ENCODE measurements at places on chromosomes 11 and 22. TPM values are rescaled to one million over a fixed set of nuclear protein-coding genes. Genes with fewer than 3 reads are reported as not detected.

DNA sequence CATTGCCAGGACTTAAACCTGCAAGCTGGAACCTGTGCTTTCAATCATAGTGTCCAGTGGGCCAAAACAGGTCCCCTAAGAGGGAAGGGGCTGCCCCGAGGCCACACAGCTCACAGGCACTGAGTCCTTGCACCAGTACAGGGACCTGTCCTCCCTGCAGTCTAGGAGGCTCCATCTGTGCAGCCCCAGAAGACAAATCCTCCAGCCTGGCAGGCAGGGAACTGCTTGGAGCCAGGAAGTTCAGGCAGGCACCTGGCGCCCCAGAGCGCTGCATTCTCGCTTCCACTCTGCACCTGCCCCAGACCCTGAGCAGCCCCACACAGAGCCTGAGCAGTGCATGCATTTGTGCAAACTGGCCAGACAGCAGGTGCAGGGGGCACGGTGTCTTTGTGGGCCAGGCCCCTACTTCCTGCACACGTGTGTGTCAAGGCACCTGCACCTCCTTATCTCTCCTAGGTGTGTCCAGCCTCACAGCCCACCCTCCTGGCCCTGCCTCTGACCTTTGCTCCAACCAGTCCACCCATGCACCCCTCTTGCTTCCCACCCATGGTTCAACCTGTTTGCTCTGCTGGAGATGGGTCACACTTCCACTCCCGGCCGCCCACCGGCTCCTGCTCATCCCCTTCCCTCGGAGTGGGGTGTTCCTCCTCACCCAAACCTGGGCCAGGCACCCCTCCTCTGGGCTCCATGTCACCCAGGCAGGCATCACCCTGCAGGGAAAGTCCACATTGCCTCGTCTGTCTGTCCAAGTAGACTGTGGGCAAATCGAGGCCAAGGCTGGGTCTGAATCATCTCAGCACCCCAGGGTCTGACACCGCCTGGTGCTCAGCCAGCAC, 19.0 kb downstream of the LINC01488 start:
- no peak for DNase-seq

The OR51E2 gene
- not detected for total RNA-seq

The C11orf97 gene
- total RNA-seq: not detected

GRCh38 chr11:64900263-64900678, 16.7 kb downstream of the ATG2A start:
- no peak for DNase-seq

DNA sequence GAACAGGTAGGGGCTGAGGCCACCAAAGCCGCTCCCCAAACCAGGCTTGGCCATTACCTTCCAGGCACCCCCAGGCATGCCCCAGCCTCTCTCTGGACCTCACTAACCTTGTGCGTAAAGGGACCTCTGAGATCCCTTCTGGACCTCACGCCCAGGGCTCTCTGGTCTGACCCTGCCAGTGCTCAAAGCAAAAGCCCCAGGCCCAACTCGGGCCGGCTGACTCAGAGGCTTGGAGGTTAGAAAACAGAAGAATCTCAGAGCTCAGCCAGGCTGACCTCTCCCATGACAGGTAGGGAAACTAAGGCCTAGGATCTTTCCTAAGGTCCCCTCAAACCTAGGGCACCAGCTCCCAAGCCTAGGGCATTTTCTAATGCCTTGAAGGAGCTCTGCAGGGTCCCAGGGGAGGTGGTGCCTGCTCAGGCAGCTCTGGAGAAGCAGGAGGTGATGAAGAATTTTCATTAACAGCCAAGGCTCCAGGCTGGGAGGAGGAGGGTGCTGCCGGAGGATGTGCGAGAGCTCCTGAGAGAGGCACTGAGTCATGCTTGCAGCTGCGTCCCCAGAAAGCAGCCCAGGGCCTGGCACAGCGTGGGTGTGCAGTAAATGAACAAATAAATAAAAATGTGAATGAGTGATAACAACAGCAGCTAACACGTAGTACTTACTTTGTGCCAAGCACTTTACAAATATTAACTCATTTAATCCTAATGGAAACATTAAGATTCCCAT, 25.6 kb downstream of the ARRB1 start:
- peak; percentile 40 for DNase-seq

- DNase-seq: no peak
Observed at GRCh38 chr11:36779791-36780190, 181.8 kb upstream of the RAG2 start.

The GGTLC3 gene
- total RNA-seq: not detected

DNA sequence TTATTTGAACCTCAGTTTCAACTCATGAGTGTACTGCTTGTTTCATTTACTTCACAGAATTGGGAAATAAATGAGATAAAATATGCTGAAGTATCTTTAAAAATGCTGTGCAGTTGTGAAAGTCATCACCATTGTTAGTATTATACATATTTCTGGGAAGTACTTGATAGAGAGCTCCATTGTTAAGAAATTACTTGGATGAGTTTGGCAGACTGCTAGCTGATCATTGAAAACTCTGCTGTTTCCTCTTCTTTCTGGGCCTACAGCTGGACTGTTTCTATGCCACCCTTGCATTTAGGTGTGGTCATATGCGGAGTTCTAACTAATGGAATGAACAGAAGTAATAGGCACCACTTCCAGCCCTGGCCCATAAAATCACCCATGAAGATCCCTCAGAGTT, 10.0 kb downstream of the SIK2 start:
- DNase-seq: no peak

DNA sequence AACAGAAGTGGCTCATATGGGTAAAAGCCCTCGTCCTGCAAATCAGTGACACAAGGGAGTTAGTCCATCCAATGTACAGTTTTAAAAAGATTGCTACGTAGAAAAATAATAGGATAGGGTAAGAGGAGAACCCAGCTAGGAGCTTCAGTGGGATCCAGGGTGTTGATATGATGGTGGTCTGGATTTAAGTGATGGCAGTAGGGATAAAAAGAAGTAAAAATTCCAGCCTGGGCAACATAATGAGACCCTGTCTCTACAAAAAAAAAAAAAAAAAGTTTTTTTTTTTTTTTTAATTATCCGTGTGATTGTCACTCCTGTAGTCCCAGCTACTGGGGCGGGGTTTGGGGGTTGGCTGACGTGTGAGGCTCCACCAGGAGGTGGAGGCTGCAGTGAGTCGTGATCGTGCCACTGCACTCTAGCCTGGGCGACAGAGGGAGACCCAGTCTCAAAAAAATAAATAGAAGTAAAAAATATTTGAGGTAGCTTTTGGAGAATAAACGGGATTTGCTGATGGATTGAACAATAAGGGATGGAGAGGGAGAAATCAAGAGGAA, 7.0 kb upstream of the L3MBTL2 start:
- DNase-seq: peak; percentile 48

DNA sequence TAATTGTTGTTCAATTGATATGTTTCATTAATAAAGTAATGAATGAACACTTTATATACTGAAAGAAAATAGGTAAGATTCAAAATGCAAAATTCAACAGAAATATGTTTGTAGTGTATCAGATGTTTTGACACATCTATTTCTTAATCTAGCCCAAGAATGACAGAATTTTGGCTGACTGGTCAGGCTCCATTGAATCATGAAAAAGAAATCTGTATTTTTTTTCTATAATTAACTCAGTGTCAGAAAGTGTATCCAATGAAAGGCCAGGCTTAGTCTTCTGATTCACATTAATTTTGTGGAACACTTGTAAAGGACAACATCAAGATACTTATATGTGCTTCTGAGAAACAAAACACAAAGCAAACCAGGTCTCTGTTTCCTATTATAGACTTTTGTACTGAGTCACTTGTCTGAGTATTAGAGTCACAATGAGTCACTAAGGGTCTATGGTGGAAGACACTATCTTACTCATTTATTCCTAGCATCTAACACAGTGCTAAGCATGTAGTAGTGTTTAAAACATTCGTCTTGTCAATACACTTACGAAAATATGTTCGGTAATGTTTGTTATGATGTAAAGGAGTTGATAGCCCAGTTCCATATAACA, 297.7 kb upstream of the CCDC90B start:
- DNase-seq: no peak

DNA sequence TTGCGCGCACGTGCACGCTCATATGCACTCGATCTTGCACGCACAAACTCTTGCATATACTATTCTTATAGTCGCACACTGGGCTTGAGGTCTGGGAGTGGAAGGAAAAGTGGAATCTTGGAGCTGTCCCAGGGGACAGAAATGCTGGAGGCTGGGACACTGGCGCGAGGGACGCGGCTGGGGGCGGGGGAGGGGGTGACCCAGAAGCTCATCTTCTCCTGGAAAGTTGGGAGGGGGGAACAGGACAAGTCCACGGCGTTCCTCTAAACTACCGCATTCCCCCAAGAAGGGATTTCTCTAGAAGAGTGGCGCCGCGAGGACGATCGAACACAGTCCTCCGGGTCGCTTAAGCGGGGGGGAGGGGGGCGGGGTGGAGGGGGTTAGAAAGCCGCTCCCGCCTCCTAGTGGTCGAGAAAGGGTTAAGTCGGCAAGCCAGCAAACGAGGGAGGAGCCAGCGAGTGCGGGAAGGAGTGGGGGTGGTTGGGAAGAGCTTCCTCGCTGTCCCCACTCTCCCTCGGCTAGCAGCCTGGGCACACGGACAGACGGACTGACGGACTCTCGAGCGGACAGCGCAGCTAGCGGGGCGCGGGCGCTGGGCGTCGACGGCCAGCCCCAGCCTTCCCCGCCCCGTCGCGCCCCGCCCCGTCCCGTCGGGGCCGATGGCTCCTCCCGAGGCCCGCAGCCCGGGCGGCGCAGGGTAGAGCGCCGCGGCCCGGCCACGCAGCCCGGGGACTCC, at the start of gene RTN4RL2:
Gene RTN4RL2 (plus strand): TSS at position 507 of the 736 bp plus-strand sequence. CDS start 338 bp downstream, outside the sequence.
- peak; percentile 90 for DNase-seq

The GLYATL1 gene
- not detected for total RNA-seq

DNA sequence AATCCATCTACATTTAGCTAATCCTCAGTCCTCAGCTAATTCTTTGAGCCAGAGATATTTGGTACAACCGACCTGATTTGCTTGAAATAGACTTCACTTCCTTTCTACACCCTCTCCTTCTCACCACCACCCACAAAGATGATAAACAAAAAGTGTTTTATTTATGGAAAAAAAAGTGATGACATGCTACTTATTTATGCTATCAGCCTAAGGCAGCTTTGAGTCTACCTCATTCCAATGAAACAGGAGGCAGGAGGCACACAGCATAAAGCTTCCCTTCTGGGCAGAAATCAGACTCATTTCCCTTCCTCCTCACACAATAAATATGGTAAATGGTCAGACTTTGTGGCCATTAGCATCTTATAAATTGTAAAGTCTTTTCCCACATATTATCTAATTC, 325.7 kb downstream of the SOX6 start:
- peak; percentile 29 for DNase-seq

The HBB gene
- total RNA-seq: 1.5 TPM

The ZNF70 gene
- total RNA-seq: 3.2 TPM

The MIOX gene
- total RNA-seq: not detected

- DNase-seq: no peak
Observed at GRCh38 chr11:64556721-64557250, 34.2 kb upstream of the SLC22A12 start.

- no peak for DNase-seq
Observed at GRCh38 chr11:109680127-109680526, 258.1 kb downstream of the C11orf87 start.

GRCh38 chr11:108796551-108796950, 131.7 kb downstream of the DDX10 start:
- DNase-seq: no peak

DNA sequence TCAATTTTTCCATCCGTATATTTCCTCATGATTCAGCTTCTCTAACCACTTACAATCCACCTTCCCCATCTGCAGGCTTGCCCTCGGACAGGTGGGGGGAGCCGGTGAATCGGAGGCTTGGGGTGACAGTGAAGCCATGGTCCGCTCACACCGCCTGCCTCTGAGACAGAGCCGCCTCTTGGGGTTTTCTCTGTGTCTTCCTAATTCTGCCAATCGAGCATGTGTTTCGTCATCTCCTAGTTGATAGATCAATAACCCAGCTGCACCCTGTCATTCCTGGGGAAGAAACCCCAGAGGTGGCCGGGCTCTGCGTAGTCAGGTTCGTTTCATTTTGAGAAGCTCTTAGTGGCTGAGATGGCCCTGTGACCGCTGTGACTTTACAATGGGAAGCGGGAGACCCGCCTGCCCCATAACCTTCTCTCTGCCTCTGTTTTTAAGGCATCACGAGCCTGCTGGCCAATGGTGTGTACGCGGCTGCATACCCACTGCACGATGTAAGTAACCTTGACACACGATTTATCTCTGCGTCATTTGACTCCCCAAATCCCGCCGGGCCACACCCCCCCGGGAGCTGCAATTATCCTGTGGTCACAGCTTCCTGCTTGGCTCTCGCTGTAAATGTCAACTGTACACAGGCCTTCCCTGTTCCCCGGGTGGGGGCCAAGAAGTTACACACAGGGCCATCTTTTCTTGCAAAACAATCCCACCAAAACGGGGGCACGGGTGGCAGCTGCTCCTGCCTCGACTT, 33.3 kb downstream of the ANO1 start:
- peak; percentile 88 for DNase-seq

- DNase-seq: peak; percentile 11
Observed at GRCh38 chr11:16126362-16126761, 230.0 kb downstream of the SOX6 start.

GRCh38 chr11:70233511-70233934, 30.4 kb downstream of the FADD start:
- peak; percentile 37 for DNase-seq

- DNase-seq: no peak
Observed at GRCh38 chr22:37714634-37715033, 17.8 kb downstream of the TRIOBP start.

DNA sequence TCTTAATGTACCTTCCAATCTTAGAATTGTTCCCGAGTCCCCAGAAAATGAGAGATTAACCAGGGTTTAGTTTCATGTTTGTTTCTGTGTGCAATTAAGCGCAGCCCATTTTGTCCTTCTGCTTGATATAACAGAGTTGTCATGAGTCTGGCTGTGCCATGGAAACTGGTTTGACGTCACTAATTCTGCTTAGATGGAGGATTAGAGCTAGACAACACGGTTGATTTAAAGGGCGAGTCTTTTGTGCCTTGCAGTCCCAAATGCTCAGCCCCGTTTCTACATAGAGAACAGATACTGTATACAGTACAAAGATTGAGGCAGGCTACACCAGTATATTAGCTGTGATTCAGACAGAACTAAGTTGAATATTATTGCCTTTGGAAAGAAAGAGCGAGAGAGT, 45.5 kb upstream of the ALKBH3 start:
- DNase-seq: no peak

The YPEL4 gene
- 0.51 TPM for total RNA-seq

DNA sequence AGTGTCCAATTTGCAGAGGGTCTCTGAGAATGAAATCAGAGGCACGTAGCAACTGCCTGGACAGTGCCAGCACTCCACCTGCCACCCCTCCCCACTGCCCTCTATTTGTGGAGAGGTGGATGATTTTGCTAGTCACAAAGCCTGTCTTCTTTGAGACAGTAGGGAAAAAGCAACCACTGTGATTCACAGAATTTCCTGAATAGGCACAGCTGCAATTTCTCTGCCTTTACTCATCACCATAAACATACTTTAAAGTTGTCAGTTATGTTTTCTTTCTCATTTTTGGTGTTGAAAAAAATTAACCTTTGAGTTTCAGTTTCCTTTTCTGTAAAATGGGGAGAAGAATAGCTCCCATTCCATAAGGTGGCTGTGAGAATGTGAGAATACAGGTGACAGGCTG, 134.3 kb downstream of the TEAD1 start:
- DNase-seq: no peak

All from K562 (cell line).